ENCODE measurements at places on chromosomes 7 and 10.

GRCh38 chr10:77855404-77856155 lies 71.0 kb downstream of the DLG5 start:
- no peak for DNase-seq

DNA sequence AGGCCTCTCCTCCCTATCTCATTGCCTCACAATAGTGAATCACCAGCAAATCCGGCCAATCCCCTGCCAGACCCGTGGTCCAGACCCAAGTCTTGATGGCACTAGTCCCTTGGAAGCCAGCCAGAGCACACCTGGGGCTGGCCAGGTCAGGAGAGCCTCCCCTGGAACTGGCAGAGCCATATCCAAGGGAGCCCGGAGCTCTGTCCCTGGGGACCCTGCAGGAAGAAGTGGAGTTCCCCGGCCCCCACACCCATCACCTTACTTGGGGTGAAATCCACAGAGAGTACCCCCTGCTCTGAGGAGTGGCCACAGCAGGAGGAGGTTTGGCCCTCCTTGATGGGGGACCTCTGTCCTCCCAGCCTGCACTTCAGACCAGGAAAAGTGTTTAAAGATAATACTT lies 122.5 kb downstream of the HECW1 start:
- DNase-seq, result no peak

- no peak for DNase-seq
Observed at GRCh38 chr10:20596911-20597310, 300.2 kb downstream of the NEBL start.

GRCh38 chr7:79876848-79877252 lies 257.8 kb upstream of the GNAI1 start:
- DNase-seq, result no peak

DNA sequence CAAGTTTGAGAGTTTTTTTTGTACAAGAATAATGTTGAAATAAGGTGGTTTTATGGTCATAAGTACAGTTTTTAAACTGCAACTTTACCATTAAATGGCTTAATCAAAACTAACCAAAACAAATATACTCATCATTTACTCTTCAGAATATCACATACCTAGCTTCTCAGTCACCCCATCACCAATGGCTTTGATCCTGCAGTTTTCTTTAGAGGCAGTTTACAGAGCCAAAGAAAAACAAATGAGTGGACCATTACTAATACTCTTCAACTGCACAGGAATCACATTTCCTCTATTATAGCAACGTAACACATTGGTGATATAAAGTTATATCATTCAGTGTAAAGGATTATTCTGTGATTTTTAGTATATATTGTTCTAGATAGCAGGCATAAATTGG lies 576.1 kb upstream of the LRRTM3 start:
- no peak for DNase-seq

DNA sequence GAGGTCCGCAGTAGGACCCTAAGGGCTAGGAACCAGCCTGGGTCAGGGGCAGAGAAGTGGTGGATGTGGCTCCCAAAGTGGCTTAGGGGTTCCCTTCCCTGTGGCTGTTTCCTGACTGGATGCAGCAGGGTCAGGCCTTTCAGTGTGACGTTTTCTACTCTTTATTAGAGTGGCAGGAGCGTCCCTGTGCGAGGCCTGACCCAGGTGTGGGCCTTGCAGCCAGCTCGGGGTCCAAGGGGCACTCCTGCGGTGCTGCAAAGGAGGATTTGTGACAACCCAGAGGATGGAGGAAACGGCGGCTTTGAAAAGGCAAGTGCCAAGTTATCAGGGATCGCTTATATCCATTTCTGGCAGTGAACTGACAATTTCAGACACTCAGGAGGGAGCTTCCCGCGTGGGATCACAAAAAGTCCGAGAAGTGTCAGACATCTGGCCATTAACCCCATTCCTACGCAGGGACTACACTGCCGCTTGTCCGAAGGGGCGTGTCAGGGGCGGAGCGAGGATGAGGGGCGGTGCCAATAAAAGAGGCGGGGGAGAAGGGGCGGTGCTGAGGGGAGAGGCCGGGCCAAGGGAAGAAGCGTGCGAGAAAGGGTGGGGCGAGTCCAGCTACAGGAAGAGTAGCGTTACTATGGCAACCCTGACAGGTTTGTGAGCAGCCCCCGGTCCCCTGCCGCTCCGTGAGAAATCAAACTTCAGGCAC lies 98.8 kb upstream of the ZNF722 start:
- DNase-seq, result no peak

GRCh38 chr10:71881647-71882355 lies 30.8 kb upstream of the PSAP start:
- no peak for DNase-seq

DNA sequence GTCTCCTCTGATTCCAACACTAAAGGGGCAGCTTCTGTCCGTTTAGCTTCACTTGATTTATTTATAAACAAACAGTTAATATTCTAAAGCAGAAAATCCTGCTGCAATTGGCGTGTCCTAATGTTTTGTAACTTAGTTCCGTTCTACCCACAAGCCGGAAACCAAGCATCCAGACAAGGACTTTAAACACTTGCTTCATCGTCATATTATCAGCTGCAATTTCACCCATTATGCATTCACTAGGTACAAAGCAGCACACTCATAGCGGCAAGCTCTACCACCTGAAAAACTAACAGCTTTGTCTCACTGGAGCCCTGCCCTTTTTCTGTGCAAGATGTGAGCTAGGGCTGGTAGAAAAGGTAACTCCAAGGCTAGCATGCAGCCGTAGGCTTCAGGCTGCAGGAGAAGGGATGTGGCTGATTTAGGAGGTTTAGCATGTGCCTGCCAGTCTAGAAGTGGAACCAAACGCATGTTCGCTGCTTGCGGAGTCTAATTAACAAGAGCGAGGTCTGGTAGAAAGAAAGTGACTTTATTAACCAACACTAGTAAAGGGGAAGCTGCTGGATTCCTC lies 43.7 kb upstream of the BPGM start:
- DNase-seq, result no peak

DNA sequence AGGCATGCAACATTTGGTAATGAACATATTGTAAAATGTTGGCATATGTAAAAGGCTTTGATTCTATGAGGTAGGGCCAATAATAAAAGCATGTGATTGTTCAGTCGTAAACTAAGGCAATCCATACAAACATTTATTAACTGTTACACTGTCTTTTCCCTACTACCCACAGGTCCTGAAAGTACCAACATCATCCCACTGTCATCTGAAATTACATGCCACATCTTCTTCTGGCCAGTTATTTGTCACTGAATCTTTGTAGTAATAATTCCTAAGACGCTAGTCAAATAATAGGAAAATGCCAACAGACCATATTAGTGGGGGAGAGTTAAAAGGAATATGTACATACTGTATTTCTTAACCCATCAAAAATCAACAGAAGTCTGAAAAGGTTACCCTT lies 27.2 kb downstream of the DNAJC1 start:
- DNase-seq, result no peak

GRCh38 chr10:99431190-99431760 lies 851 bp upstream of the GOT1 start:
- DNase-seq, result peak; percentile 73

- DNase-seq, result no peak
Observed at GRCh38 chr7:138666385-138666784, 34.8 kb downstream of the SVOPL start.

GRCh38 chr10:35712486-35712885 lies 70.4 kb upstream of the FZD8 start:
- DNase-seq, result no peak

- DNase-seq, result no peak
Observed at GRCh38 chr10:31479752-31480151, 160.7 kb downstream of the ZEB1 start.

- DNase-seq, result no peak
Observed at GRCh38 chr7:112779667-112780066, 10.5 kb downstream of the TMEM168 start.

DNA sequence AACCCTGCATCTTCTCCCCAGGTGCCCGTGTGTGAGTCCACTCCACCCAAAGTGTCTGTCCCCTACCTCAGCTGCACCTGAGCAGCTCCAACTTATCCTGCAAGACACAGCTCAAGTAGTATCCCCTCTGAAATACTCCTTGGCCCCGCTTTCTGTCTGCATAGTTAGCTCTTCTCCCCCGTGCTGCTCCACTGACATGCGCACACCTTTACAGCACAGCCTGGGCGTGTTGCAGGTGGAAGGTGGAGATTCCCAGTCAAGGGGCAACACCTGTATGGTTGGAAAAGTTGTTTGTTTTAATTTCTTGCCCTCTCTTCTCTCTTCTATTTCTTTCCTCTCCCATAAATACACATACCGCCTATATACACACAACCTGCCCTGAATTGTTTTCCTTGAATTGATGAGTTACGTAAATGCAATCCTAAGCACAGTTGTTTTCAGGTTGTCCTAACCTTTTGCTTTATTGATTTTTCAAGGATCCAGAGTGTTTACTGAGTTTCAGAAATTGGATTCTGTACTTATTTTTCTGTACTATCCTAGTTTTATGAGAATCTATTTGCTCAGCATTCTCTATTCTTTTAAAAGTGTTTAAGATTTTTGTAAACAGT lies 14.9 kb downstream of the MET start:
- DNase-seq, result no peak

DNA sequence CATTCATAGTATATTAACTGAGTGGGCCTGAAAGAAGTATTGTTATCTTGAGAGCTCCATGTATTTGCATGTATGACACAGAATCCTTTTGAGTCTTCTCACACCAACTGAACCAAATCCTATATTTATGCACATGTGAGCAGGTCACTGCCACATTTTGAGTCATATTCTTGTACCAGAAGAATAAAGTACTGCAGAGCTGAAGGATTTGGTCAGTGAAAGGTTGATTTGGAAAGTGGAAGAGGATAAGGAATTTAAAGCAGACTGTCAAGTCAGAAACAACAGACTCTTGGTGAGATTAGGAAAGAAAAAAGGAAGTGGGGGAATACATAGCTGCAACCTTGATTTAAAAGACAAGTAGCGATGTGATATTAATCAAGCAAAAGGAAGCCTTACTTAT lies 121.8 kb downstream of the ARID5B start:
- no peak for DNase-seq

- no peak for DNase-seq
Observed at GRCh38 chr10:129165076-129165720, 301.8 kb upstream of the MGMT start.

GRCh38 chr10:19964625-19965024 lies 148.4 kb downstream of the PLXDC2 start:
- no peak for DNase-seq

DNA sequence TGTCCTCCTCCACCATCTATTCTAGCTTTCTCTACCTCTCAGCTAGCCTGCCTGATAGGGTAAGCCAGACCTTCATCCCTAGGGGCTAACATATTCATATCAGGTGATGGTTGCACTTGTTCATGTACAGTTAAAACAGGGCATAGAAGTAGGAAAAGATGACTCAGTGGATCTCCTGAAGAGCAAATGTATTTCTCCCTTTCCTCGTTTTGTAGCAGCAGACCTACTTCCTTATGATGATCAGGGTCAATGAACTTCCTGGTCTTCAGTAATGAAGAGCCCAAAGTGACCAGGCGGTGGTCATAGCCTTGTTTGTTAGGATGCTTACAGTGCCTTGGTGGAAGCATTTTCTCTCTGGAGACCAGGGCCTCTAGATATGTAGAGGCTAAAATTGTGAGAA lies 6.3 kb downstream of the LIPJ start:
- no peak for DNase-seq

All from breast epithelium (tissue), 4 donors.